ENCODE measurements at places on chromosomes 12 and 14. TPM values are rescaled to one million over a fixed set of nuclear protein-coding genes. Genes with fewer than 3 reads are reported as not detected.

GRCh38 chr12:54240129-54240528 lies 39.8 kb downstream of the CBX5 start:
- no peak for DNase-seq

GRCh38 chr12:25699454-25699853 lies 146.4 kb upstream of the LMNTD1 start:
- no peak for DNase-seq

GRCh38 chr14:68771631-68772030 lies 21.2 kb downstream of the ZFP36L1 start:
- DNase-seq: no peak

- DNase-seq: no peak
Observed at GRCh38 chr12:19045426-19045825, 84.1 kb upstream of the PLEKHA5 start.

DNA sequence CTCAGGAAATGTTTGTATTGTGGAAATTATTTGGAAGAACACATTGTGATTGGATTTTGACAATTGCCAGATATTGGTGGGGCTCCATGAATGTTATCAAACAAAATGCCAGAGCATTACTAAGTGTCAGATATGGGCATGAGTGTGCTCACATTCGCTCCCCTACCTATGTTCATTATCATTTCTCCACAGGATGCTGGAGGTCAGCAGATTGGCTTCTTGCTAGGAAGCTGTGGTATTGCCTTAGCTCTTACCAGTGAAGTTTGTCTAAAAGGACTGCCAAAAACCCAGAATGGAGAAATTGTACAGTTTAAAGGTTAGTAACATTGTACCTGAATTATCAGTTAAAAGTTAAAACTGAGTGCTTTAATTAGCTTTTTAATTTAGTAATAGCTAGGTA lies 78.3 kb upstream of the ATF1 start:
- DNase-seq: no peak

DNA sequence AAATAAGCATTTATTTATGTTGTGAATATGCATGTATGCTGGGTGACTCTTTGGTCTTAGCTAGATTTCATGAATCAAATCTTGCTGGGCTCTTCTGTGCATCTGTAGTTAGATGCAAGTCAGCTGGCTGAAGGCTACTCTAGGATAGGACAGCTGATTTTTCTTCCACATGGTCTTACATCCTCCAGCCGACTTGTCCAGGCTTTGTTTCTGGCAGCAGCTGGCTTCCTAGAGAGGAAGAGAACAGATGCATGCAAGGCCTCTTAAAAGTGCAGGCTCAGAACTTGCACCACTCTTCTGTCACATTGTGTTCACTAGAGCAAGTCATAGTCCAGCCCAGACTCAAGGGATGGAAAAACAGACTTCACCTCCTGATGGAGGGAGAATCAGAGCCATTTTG lies 435.4 kb upstream of the STXBP6 start:
- no peak for DNase-seq

- DNase-seq: no peak
Observed at GRCh38 chr12:96880220-96880619, 26.8 kb upstream of the NEDD1 start.

GRCh38 chr12:225012-225411 lies 11.1 kb upstream of the SLC6A12 start:
- no peak for DNase-seq

GRCh38 chr14:85572011-85572410 lies 42.1 kb downstream of the FLRT2 start:
- DNase-seq: no peak

- DNase-seq: no peak
Observed at GRCh38 chr14:71317385-71318096, 410.3 kb downstream of the PCNX1 start.

DNA sequence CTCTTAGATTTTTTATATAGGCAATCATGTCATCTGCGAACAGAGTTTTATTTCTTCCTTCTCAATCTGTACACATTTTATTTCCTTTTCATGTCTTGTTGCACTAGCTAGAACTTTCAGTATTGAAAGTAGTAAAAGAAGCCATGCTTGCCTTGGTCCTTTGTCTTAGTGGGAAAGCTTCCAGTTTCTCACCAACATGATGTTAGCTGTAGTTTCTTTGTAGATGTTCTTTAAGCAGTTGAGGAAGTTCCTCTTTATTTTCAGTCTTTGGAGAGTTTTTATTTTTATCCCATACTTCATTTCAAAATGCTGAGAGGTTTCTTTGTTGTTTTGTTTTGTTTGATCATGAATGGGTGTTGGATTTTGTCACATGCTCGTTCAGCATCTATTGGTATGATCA lies 12.7 kb upstream of the RIMKLB start:
- DNase-seq: no peak

DNA sequence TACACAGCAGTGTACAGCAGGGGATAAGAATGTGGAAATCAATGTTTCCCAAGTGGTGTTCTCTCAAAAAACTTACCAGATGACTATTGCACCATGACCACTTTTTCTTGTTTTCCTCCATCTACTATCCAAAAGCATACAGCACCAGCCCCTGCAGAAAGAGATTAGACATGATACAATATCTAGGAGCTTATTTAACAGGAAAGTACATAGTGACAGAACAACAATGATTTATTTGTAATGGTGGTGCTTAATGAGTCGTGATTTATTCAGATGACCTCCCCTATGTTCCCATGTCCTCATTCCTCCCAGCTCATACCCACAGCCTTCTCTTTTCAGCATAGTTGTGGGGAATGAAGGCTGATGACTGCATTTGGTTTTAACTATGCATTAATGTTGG lies 413.6 kb downstream of the BTG1 start:
- DNase-seq: no peak

GRCh38 chr14:73884438-73885190 lies 2.0 kb upstream of the ZNF410 start:
- DNase-seq: no peak

DNA sequence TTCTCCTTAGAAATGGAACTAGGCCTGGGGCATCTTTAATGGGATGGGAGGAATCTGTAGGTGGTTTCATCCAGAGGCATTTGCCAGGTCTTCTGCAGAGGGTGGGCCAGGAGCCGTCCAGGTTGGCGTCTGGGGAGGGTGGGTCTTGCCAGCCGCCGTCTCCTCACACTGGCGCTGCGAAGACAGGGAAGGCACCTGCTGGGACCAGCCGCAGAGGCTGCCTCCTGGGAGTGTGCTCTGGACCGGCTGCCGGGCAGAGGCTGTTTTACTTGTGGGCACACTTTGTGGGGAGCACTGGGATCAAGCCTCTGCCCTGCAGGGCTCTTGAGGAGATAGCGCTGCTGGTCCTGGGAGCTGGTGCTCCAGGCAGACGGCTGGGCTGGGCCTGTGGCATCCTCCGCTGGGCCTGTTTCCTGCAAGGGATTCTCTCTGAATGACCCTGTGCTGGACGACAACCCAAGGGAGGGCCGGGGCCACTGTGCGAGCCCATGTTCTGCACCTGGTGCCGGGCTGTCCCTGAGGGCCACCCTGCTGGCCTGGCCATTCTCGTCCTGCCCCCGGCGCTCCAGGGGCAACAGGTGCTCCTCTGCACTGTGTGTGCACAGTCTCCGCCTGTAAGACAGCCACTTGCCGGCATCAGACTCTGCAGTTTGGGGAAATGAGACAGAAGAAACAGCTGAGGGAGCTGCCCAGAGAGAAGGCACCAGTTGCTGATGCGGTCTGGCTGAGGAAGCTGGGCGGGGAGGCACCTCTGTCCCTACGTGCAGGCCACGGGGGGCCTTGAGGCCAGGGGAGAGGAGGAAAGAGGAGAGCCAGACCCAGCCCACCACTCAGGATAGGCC lies 10.0 kb upstream of the TEX22 start:
- DNase-seq: no peak

DNA sequence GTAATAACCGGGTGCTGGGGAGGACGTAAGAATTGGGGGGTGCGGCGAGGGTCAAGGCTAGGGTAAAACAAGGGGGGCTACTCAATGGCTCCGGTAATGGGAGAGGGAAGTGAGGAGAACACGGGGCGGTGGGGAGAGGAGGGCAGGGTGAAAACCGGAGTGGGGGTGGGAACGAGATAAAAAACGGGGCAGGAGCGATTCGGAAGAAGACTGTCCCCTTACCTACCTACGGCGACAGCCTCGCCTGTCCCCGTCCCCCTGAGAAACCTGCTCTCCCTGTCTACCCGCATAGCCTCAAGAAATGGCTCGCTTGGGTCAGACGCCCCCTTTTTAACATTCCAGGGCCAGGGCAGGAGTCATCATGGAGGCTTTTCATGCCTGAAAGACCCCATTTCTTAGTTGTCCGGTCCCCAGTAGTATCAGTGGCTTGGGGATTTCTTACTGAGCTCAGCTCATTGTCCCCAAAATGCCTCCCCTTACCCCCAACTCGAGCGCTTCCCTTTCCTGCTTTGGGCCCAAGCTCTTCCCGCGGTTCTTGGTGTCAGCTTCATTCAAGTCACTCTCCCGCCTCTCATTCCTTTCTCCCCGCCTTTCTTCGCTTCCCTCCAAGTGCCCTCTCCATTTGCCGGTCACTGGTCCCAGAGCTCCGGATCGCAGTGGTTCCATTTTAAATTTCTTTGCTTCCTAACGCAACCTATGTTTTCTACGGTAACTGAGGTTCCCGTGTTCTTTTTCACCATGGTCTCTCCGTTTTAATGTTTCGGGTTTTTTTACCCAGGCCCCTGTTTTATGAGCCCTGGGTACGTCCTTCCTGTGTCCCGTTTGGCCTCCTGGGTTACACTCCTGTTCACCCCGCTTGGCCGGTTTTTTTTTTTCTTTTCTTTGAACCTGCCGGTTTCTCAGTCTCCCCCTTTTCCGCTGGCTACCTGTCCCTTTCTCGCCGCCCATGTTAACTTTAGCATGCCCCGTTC lies 1.2 kb upstream of the WSB2 start:
- DNase-seq: no peak

- DNase-seq: no peak
Observed at GRCh38 chr12:15171012-15171655, 50.1 kb downstream of the RERG start.

GRCh38 chr14:21874167-21874566 lies 200.5 kb upstream of the OR4E1 start:
- no peak for DNase-seq

DNA sequence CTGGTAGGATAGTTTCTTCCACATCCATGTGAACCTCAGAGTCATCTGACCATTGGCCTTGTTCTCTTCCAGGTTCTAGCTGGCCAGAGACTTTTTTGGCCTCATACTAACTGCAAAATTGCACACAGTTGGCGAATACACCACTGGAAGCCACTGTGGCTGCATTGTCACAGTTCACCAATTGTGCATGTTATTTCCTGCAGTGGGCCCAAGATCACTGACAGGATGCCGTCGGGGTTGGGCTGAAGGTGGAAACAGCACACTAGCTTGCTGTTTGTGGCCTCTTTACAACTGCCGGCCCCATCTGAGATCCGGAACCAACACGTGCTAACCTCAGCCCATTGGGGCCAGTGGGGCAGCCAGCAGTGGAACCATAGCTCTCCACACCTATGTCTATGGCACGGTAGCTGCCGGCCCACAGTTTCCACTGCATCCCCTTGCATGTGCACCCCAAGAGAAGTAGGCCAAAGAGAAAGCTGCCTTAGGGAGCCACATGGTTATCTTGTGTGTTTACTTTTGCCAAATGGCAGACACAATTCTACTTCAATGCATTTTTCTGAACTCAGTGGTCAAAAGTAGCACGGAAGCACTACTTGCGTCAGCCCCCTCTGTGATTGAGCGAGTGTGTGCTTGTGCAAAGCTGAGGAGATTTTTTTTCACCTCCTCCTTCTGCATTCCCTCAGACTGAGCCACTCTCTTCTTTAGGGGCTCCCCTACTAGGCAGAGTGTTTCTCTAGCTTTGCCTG lies 464.0 kb downstream of the RAD51B start:
- no peak for DNase-seq

DNA sequence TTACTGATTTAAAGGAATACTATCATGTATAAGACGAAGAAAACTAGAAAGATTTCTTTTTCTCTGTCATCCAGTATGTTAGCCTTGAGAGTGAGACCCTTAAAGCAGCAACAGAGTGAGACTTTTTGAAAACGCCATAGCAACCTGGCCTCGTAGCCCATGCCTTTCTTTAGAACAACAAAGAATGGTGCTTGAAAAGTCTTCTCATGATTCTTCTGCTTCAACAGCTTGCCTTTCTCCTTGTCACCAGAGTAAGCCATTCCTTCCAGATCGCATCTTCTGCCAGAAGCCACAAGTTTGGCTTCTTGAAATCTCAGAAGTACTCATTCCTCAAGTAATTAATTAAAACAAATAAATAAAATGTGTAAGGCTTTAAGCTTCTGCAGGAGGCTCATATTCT lies 109.3 kb downstream of the PDE3A start:
- no peak for DNase-seq

- no peak for DNase-seq
Observed at GRCh38 chr12:106987846-106988245, 900 bp upstream of the MTERF2 start.

- no peak for DNase-seq
Observed at GRCh38 chr14:75126121-75126544, 715 bp downstream of the NEK9 start.

GRCh38 chr14:55329999-55330710 lies 58.9 kb downstream of the FBXO34 start:
- DNase-seq: no peak

GRCh38 chr14:50932592-50933495 lies 11.4 kb downstream of the PYGL start:
- no peak for DNase-seq

DNA sequence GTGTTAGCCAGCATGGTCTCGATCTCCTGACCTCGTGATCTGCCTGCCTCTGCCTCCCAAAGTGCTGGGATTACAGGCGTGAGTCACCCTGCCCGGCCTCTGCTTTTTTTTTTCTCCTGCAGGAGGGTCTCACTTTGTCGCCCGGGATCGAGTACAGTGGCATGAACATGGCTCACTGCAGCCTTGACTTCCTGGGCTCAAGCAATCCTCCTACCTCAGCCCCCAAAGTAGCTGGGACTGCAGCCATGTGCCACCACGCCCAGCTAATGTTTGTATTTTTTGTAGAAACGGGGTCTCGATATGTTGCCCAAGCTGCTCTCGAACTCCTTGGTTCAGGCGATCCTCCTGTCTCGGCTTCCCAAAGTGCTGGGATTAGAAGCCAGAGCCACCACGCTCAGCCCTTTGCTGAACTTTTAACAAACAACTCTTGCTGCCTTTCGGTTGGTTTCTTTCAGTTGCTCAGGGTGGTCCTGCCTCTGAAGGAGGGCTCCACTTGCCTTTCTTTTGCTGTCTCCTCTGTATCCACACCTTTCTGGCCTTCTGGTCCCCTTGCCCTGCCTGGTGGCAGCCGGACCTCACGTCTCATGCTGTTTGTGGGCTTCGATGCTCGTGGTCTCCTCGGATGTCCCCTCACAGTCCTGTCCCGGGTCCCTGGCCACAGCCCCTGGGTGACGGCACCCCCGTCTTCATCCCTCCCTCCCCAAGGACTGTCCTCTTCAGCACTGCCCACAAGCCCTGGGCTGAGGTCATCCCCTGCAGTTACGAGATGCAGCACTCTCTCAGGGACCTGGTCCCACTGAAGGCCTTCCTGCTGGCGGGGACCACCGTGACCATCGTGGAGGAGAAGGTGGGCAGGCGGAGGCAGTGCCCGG lies 3.8 kb upstream of the B3GNT4 start:
- DNase-seq: no peak

The HPD gene
- total RNA-seq: 0.39 TPM

The NRIP2 gene
- 3.0 TPM for total RNA-seq

The MANSC1 gene
- 16.5 TPM for total RNA-seq

The ACVRL1 gene
- 48.1 TPM for total RNA-seq

The RAN gene
- 156 TPM for total RNA-seq

The JAG2 gene
- total RNA-seq: 17.3 TPM

The KIF26A gene
- total RNA-seq: 5.6 TPM

The CCND2 gene
- 165 TPM for total RNA-seq

The KRT73 gene
- total RNA-seq: not detected

The PCED1B gene
- 1.4 TPM for total RNA-seq

The SLC6A12 gene
- total RNA-seq: not detected

The FSCB gene
- not detected for total RNA-seq
